ENCODE measurements at places on chromosomes 16 and 17.

DNA sequence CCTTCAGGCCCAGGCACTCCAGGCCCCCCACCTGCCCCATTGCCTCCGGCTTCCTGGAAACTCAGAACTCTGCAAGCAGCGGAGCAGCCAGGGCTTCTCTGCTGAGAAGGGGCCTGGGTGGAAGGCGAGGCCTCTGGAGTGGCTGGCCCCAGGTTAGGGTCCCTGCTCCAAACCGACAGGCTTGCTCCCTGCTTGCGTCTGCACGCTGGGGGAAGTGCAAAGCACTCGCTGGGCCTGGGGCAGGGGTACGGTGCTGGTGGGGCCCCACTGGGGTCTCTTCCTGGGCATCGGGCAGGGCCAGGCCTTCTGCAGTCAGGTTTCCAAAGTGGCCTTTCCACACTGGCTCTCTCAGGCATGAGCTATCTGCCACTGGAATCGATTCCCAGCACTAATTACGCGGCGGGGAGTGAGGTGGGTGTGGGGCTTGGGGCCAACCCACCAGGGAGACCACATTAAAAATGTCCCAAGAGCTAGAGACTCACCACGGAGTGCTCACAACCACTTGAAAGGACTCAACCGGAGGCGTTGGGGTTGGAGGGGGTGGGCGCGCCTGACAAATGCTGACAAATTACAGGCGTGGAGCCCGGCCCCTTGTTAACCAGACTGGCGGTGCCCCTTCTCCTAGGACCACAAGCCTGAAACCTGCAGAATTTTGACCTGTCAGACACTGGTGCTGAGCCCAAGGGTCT, 17.9 kb downstream of the FAM83G start:
- DNase-seq: no peak

GRCh38 chr17:77772899-77773358, 185.6 kb upstream of the TNRC6C start:
- no peak for DNase-seq

DNA sequence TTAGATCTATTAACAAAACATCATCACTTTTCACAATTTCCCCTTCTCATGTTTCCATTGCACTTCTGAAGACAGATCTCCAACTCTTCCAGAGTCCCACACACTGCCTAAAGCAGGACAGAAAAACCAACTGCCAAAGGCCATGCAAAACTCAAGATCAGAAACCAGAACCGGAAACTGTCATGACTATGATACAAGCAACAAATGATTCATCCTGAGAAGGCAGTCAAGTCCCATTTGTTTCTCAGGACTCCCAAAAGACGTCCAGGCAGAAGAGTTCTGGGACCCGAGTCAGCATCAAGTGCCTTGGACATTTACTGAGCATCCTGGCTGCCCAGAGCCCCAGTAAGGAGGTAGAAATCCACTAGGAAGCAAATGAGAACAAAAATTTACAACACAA, 38.8 kb downstream of the ERN1 start:
- DNase-seq: peak; percentile 34

DNA sequence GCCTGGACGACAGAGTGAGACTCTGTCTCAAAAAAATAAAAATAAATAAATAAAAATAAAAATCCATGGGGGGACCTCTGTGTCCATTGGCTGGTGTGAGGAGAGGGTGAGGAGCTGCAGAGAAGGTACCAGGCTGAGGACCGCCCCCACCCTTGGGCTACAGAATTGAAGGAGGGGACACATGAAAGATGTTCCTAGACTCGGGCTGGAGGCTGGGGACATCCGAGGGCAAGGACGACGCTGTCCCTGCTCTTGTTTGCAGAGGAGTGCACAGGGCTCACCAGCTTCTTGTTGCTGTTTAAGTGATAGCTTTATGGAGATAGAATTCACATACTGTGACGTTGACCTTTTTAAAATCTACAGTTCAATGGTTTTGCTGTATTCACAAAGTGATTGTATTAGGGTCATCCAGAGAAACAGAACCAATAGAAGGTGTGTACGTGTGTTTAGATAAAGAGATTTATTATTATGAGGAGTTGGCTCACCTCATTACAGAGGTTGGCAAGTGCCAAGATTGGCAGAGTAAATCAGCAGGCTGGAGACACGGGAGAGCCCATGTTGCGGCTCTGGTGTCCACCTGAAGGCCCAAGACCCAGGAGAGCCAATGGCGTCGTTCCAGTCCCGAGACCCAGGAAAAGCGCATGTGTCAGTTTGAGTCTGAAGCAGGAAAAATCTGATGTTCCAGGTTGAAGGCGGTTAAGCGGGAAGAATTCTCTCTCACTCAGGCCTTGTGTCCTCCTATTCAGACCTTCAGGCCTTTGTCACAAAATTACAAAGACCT, 320.7 kb downstream of the SEC14L1 start:
- DNase-seq: no peak
